Stimulated activated CD4-positive, alpha-beta T cell treated with anti-CD3 and anti-CD28 coated beads, Interleukin-1b, Interleukin-23, amount 100 ng/mL, for 48 hours (primary cell): ENCODE measurements at places on chromosomes 6 and 20.

DNA sequence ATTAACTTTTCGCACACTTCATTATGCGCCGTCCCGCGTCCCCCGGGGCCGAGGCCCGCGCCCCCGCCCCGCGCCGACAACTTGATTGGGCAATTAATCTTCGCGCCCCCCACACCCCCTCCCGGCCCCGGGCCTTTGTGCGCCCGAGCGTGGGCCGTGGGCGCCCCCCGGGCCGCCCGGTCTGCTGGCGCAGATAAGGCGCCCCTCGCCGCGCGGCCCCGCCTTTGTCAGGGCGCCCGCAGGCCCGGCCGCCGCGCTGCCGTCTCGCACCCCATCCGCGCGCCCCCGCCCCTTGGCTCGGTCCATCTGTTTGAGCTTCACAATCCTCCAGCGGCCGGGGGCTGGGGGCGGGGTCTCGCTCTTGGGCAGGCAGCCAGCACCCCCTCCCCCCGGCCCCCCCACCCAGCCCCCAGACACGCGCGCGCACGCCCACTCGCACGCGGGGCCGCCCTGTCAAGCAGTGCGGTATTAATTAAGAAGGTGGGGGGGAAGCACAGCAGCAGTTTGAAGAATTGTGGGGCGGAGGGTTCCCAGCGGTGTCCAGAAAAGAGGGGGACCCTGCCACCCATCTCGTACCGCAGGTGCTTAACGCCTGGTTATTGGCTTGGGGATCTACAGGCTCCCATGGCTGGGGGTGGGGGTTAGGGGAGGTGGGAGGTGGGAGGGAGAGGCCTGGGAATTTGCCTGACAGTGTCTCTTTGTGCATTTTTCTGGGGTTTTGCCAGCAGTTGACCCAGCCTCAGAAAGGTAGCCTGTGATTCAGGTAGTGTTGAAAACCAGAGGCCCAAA, 34.6 kb upstream of the SCRT2 start:
- DNase-seq: no peak

GRCh38 chr6:83221889-83222479, 28.8 kb downstream of the RWDD2A start:
- DNase-seq: no peak

GRCh38 chr6:18053555-18054445, 66.4 kb upstream of the KIF13A start:
- DNase-seq: no peak

GRCh38 chr6:31764198-31764597, 1.7 kb downstream of the SAPCD1 start:
- DNase-seq: no peak

- no peak for DNase-seq
These were observed 8.7 kb downstream of the SLC17A5 start for GRCh38 chr6:73644941-73645591.

- DNase-seq: no peak
These were observed 65.8 kb upstream of the FBXO30 start for GRCh38 chr6:145880361-145880760.

DNA sequence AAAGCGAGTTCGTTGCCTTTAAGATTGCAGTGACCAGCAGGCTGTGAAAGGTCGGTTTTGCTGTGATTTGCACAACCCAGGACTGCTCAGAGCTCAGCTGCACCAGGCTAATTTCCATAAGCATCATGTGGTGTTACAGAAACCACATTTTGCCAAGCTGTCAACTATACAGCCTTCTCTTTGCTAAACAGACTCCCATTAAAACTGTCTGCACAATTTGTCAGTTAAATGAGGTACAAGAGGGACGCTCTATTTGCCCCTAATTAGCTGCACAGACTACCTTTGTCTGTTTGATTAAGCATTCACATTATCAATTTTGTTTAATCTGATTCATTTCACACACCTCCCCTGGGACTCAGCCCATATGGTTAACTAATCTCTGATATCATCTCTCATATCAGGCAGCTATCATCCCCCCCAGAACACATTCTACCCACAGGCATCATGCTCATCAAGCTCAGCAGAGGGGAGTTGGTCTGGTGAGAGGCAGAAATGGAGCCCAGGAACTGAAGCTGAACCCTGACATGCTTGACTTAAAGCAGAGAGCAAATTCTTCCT, 62.1 kb downstream of the OLIG3 start:
- DNase-seq: no peak

GRCh38 chr20:58331961-58332551, 22.5 kb downstream of the RAB22A start:
- no peak for DNase-seq

DNA sequence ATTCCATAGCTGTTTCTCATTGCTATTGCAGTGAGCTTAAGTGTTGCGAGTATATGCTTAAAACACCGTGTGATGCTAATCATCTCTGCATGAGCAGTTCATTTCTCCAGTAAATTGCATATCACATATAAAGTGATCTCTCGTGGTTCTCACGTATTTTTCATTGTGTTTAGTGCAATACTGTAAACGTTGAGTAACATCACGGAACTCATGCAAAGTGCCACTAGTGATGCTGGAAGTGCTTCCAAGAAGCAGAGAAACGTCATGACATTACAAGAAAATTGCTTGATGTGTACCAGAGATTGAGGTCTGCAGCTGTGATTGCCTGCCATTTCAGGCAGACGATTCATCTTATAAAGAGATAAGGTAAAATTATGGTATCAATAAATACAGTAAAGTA, 830.4 kb downstream of the GRIK2 start:
- no peak for DNase-seq

GRCh38 chr6:41690541-41691330, 44.7 kb downstream of the TFEB start:
- no peak for DNase-seq

GRCh38 chr6:166764473-166765233, 137.6 kb upstream of the RPS6KA2 start:
- no peak for DNase-seq

GRCh38 chr6:113047932-113048331, 700.8 kb downstream of the RFPL4B start:
- DNase-seq: no peak
